Cardiac fibroblast (primary cell): ENCODE measurements at places on chromosomes 3 and 15.
A peak's percentile ranks its signal among the peaks of the same experiment; 100 is the strongest.

DNA sequence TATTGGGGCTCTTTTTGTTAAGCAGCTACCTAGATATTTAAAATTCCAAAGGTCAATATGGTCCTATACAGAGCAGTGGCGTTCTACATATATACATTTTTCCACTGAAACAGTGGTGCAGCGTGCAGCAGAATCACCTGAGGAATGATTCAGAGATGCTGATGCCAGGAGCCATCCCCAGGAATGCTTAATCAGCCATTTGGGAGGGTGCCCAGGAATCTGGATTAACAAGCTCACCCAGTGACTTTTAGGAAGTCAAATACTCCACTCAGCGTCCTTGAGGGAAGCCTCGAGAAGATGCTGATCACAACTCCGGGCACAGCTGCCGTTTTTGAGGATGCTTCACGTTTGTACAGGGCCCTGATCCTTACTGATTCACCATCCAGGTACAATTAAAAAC, 82.6 kb upstream of the ARHGEF3 start:
- no peak for DNase-seq

- peak; percentile 46 for DNase-seq
These were observed 79.2 kb downstream of the LIPC start for GRCh38 chr15:58510715-58511598.

- DNase-seq, result no peak
These were observed 14.4 kb downstream of the ABHD17C start for GRCh38 chr15:80709542-80709941.

- peak; percentile 56 for DNase-seq
These were observed 10.8 kb downstream of the GHRL start for GRCh38 chr3:10281951-10282350.

GRCh38 chr3:72896996-72897757, 9.3 kb downstream of the GXYLT2 start:
- DNase-seq, result peak; percentile 17

- DNase-seq, result no peak
These were observed 56.9 kb downstream of the CADPS start for GRCh38 chr3:62818347-62818746.

DNA sequence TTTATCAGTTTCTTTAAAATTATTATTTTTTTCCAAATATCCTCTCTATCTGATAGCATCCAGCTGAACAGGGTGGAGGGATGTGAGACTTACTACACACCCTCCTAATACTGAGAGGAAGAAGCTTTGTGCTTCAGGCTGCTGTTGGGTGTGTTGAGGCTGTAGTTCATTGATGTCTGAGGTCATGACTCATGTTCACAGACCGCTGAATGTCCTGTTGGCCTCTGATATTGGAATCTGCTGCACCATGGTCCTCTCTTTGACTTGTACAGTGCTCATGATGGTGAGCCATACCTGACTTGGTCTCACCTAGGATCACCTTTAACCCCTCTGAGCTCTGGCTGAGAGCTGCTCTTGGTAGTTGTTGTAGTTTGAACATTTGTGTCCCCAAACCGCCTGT, 302.9 kb downstream of the SATB1 start:
- DNase-seq, result no peak

GRCh38 chr3:14169871-14170270, 8.5 kb downstream of the XPC start:
- no peak for DNase-seq

DNA sequence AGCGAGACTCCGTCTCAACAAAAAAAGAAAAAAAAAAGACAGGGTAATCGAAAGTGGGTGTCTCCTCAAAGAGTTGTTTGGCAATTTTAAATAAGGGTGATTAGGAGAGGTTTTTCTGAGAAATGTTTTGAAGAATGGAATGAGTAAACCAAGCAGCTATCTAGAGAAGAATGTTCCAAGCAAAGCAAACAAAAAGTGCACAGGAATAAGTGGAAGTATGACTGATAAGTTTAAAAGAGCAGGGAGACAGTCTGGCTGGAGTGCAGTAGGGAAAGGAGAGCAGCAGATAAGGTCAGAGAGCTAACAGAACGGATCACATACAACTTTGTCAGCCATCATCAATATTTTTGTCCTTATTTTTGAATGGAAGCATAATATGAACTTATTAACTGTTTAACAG, 853.5 kb downstream of the TUSC7 start:
- DNase-seq, result no peak

- DNase-seq, result no peak
These were observed 3.7 kb upstream of the FETUB start for GRCh38 chr3:186636536-186636935.
